HCT116 (cell line): ENCODE measurements at places on chromosomes 7 and 10. TPM values are rescaled to one million over a fixed set of nuclear protein-coding genes. Genes with fewer than 3 reads are reported as not detected.

NPSR1 gene
- total RNA-seq, result not detected

CFAP58 gene
- 0.91 TPM for total RNA-seq

ANKRD61 gene
- 0.17 TPM for total RNA-seq

UFSP1 gene
- 5.6 TPM for total RNA-seq

MPP7 gene
- 64.5 TPM for total RNA-seq

SMKR1 gene
- 8.9 TPM for total RNA-seq

MYPN gene
- total RNA-seq, result 0.34 TPM

KCNIP2 gene
- 8.5 TPM for total RNA-seq

IKZF1 gene
- 0.57 TPM for total RNA-seq
